ENCODE measurements at places on chromosomes 4 and X.

DNA sequence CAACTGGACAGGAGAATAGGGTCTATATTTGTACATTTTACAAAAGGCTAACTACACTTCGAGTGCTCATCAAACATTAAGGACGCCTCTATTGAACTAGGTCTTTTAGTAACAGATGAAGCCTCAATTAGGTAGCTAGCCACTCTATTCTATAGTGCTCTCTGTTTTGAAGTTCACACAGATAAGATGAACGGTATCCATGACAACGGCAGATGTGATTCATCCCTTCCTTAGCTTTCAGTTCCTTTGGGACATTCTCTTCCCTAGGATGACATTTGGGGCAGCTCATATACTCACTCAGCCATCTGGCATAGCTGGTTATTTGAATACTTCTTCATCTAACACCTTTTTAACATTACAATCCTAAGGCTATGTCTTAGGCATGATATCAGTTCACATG is 62.4 kb upstream of the WDFY3 start:
- DNase-seq: no peak

GRCh38 chrX:17596061-17596460 is 141.2 kb upstream of the SCML1 start:
- no peak for DNase-seq

- no peak for DNase-seq
Measured at GRCh38 chr4:102031406-102031805, 240.9 kb downstream of the BANK1 start.

DNA sequence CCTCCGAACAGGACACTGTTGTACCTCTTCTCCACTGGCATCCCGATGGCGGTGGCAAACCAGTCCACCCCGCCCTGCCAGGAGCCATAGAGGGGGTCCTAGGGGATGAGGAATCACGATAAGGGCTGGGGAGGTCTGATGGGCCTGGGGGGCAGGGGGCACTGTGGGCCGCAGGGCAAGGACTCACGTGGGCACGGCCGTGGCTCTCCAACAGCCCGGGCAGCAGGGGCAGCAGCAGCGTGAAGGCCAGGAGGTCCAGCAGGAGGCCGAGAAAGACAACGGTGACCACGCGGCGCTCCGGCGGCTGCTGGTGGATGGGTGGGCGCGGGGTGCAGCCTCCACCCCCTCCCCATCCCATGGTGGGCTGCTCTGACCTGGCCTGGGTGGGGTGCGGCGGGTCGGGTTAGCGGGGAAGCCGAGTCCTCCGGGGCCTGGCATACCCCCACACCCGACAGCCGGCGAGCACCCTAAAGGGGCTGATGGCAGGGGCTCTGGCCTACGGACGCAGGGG is 29.6 kb downstream of the NOP14 start:
- DNase-seq: peak; percentile 69

DNA sequence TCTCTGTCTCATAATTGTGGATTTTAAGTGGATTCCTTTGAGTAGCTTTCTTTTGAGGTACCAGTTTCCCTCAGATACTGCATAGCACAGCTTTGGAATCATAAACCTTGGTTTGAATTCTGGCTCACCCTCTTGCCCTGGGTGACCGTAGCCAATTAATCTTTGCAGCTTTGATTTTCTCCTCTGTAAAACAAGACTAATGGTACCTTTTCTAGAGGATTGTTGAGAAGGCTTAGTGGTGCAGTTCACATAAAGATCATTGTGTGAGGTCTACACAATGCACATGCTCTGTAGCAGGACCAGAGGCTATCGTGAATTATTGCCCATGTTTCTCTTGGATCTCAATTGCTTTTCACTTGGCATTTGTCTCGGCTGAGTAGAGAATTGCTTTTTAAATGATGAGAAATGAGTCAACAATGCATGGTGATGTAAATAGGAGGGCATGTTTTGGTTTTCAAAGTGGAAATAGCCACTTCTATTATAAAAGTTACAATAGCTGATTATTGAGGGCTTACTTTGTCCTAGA is 47.9 kb downstream of the TMEM131L start:
- no peak for DNase-seq
